Hepatocyte (in vitro differentiated cells): ENCODE measurements at places on chromosomes 16 and 17. TPM values are rescaled to one million over a fixed set of nuclear protein-coding genes. Genes with fewer than 3 reads are reported as not detected.

DNA sequence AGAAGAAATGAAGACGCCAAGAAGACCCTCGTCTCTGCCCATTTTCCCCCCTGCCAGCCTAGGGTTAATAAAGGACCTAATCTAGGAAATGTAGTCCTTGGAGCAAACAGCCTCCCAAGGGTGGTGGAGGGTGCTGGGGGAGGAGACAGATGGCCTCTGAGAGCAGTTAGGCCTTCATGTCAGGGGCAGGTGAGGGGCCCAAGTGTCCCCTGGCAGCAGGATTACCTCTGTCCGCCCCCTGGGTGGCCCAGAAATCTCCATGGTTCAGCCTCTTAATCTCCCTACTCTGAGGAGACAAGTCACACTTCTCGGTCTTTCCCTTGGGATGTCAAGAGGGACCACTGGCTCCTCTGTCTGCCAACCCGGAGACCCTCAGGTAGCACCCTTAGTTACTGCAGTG, 365.4 kb upstream of the TNRC6C start:
- DNase-seq, result no peak

DNA sequence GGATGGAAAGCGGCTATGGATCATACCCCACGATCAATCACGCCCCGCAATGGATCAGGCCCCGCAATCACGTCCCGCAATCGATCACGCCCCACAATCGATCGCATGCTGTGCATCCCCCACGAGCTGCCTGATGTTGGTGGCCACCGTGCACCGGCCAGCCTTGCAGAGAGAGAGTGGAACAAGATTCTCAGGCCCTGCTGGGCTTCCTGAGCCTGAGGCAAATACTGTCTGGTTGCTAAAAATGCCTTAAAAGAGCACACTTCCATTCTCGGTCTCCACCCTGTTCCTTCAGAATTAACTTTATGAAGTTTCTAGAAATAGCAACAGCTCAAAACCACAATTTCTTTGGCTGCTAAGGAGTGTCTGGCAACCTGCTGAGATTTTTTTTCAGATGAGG, 81.5 kb downstream of the VPS53 start:
- no peak for DNase-seq

KRTAP4-4 gene
- not detected in 2 replicates for total RNA-seq

DNA sequence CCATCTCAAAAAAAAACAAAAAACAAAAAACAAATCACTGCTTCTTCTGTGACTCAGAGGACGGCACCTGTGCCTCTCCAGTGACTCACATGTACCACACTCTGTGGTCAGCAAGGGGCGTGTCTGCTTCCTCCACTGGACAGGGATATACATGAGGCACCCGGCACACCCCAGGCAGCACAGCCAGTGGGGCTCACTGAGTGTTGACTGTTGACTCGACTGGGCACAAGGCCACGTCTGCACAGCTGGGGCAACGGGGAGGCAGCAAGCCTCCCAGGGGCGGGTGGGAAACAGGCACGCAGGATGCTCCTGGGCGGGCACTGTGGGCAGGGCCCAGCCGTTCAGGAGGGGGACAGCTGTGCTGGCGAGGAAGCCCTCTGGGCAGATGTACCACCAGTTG, 64.1 kb downstream of the TIMM22 start:
- peak; percentile 58 for DNase-seq

DNA sequence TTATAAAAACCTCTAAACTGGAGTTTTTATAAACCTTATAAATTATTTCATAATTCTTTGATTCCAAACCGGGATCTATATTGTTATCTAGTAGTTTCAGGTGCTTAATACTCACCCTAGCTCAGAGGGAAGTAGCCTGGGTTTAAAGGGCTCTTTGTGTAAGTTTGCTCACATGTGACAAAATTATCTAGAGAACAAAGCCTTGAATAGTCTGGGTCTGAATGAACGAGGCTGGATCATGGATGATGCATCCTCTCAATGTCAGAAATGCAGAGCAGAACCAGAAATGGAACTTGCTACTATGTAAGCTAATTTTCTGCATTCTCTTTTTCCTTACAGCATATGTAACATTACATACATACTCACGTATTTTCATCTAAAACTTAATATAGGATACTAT, 103.9 kb upstream of the NETO2 start:
- DNase-seq, result no peak

- no peak for DNase-seq
These were observed 11.0 kb downstream of the SNN start for GRCh38 chr16:11679250-11679649.

- peak; percentile 81 for DNase-seq
These were observed 55.9 kb downstream of the MYO18A start for GRCh38 chr17:29124135-29124924.

TBC1D3K gene
- not detected in 2 replicates for total RNA-seq

CACNA1H gene
- 8.6 and 9.1 TPM in 2 replicates for total RNA-seq

- DNase-seq, result no peak
These were observed 2.8 kb upstream of the NR1D1 start for GRCh38 chr17:40103071-40103661.

- no peak for DNase-seq
These were observed 187.0 kb upstream of the RPL38 start for GRCh38 chr17:74016461-74016860.
